ENCODE measurements at places on chromosomes 3 and 15.

DNA sequence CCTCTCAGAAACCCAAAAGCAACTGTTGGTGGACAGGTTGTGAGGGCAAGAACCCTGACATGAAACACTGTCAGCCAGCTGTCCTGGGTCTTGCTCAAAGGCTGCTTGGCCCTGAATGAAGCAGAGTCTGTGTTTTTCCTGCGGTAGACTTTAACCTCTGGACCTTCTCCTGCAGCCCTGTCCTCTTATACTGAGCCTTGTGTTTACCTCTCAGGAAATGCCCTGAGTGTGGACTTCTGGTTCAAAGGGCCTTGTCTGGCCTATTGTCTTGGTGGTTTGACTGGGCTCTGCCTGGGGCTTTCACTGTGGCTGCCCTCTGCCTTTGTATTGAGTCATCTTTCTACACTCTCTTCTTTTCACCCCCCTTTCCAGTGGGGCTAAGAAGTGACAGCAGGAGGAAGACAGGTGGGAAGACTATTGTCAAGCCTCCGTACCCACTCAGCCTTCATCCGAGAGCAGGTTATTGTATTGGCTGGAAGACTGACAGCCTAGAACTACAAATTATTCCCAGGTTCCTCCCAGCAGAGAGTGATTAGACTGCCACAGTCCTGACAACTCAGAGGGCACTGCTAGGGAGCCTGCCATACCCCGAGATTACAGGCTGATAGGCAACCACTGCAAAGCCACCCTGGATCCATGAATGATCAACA lies 3.5 kb downstream of the SEC13 start:
- DNase-seq = no peak

GRCh38 chr3:64257100-64257755 lies 32.0 kb upstream of the PRICKLE2 start:
- no peak for DNase-seq

DNA sequence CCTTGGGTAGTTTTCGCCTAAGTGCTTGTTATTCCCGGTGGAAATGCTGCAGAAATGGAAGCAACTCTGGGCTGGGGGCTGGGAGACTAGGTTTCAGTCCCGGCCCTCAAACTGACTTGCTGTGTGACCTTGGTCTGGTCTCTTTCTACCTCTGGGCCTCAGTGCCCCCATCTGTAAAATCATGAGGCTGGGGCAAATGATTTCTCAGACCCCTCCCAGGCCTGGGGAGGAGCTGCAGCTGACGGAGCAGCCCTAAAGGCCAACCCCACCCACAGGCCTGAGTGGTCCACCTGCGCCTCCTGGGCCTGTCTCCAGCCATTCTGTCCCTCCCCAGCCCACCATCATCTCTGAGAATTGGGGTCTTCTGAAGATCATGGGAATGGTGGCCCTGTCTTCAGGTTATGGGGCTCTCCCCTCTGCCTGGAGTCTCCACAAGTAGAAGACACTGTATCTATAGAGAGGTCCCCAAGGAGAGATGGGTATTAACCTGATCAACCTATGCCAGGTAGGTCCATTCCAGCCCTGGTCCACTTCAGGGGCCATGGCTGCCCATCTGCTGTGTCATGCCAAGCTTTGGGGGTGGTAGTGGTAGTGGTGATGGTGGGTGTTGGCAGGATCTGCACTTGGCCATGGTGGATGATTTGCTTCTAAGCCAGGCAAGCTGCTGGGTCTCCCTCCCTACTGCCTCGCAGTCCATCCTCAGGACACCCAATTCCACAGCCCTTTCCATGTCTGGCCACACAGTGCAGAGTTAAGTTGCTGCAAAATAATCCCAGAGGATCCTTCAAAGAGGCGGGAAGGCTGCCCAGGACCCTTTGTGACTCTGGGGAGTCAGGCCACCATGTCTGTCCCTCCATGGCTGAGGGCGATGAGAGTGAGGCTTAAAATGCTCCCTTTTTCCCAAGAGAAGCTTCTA lies 46.0 kb downstream of the ITGA11 start:
- DNase-seq = no peak

- DNase-seq = no peak
These were observed 84.1 kb downstream of the ABHD5 start for GRCh38 chr3:43774799-43775198.

DNA sequence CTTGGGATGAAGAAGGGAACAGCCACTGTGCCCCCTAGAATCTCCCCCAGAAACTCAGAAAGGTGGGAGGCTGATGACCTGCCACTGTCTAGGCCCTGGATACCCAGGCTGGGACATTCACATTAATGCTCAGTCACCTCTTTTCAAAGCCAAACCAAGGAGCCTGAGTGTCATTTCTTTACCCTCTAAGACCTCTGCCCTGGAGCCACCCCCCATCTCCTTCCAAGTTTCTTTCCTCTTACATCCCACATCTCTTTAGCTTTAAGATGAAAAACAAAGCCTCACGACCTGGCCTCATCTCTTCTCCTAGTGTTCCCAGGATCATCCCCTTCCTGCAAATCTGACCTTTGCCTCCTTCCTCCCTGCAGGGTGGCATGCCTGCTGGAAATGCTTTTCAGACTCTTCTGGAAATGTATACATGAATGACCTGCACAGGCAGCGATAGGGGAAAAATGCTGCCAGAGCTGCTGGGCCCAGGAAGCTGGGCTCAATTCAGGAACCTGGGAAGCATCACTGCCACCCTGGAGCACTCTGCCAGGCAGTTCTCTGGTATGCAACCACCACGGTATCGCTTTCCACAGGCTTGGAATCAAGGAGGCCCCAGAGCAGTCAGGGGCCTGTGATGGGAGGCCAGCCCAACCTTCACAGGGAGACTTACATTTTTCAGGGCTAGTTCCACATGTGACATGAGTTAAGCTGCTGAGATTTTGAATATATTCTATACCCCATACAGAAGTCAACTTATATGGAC lies 67.6 kb downstream of the DAPK2 start:
- no peak for DNase-seq
